ENCODE measurements at places on chromosomes 5 and 9.

DNA sequence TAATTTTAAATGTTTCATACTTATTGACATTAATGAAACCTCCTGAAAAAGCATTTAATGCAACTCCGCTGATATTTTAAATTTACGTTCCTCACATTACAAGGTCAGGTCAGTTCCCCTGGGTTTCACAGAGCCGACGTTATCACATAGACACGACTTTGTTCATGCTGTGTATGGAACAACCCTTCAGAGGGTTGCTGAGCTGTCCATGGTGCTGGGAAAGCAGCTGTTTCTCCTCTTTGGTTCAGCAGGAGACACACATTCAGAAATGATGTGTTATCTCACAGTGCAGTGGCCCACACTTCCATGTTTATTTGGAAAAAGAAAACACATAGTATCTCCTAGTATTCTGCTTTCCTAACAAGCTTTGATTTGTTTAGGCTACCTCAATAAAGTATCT is 53.5 kb downstream of the PPP2R2B start:
- no peak overlapping the region for H3K27ac ChIP-seq
- H3K4me3 ChIP-seq: no peak overlapping the region
- no peak for DNase-seq
- H3K4me1 ChIP-seq: no peaks in the 10 kb centered on the region
- H3K36me3 ChIP-seq: no peaks in the 10 kb centered on the region

DNA sequence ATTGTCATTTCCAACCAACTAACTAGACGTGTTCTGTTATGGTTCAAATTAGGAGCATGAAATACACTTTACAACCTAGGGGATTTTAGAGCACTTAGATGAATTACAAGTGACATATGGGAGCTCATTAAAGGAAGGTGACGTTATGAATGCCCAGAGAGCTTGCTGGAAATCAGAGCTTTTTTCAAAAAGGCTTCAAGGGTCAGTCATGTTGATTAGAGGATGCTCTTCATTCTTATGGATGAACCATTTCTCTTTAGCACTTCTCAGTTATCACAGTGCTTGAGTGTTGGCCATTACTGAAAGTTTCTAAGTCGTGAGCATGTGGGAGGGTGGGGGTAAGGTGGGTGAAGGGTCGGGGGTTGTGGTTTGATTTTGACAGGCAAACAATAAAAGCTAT is 1245.5 kb upstream of the DMAC1 start:
- no peaks in the 10 kb centered on the region for H3K36me3 ChIP-seq
- no peak overlapping the region for H3K4me3 ChIP-seq
- H3K4me1 ChIP-seq: no peaks in the 10 kb centered on the region
- H3K27ac ChIP-seq: no peak overlapping the region

DNA sequence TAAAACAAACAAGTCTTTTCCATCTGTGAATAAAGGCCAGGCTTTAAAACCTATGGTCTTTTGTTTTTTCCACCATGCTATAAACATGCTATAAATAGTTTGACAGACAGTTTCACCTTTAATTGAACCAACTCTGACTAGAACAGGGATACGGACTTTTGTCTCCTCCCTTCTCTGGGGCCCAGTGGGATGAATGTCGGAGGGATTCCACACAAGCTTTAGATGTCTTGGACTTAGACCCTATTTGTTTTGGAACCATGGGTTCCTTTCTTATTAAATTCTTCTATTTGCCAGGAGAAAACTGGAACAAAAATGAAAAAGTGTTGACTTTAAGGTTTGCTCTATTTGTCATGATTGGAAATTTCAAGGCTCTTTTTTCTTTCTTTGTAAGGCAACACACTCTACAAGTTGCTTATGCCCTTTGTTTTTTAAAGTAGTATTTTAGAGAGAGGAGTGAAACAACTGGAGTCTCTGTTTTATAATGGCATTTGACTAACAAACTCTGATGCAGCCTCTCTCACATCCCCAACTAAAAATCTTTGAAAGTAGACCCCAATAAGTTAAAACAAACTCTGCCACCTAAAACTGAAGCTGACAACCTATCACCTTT is 145.3 kb downstream of the MLLT3 start:
- H3K4me3 ChIP-seq: no peak overlapping the region
- peak overlapping the region; percentile 11 for H3K27ac ChIP-seq
- no peaks in the 10 kb centered on the region for H3K27me3 ChIP-seq
- H3K4me1 ChIP-seq: peaks cover 49% of the 10 kb centered on the region
- H3K36me3 ChIP-seq: no peaks in the 10 kb centered on the region
- DNase-seq: no peak

DNA sequence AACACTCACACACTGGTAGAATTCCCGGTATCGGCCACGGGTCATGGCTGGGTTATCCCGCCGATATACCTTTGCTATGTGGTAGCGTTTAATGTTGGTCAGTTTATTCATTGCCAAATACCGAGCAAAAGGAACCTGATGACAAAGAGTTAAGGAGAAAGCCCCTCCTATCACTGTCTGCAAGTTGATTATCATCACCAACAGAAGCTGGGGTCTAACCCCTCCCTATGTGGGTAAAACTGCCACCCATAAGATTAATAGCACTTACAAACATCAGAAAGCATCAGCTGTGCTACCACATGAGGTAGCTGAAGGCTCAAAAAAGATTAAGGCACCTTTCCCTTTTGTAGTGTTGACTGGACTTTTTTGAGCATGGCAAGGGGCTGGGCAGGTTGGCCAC is 5.6 kb upstream of the DND1 start:
- H3K27ac ChIP-seq: no peak overlapping the region
- H3K36me3 ChIP-seq: peaks cover 8% of the 10 kb centered on the region
- H3K4me3 ChIP-seq: no peak overlapping the region
- H3K27me3 ChIP-seq: no peaks in the 10 kb centered on the region
- H3K4me1 ChIP-seq: no peaks in the 10 kb centered on the region
- DNase-seq: no peak

Measured in heart left ventricle (tissue), 16 donors.